Mammary epithelial cell (primary cell): ENCODE measurements at places on chromosomes 11 and 22. TPM values are rescaled to one million over a fixed set of nuclear protein-coding genes. Genes with fewer than 3 reads are reported as not detected.

The SMCO4 gene
- total RNA-seq = 2.2 TPM

The RHOD gene
- total RNA-seq = 176 TPM

The CSF2RB gene
- not detected in 2 replicates for total RNA-seq

The TTC9C gene
- 25.0 TPM for total RNA-seq

The TSSK2 gene
- not detected for total RNA-seq

The MS4A4A gene
- not detected in 2 replicates for total RNA-seq

The MUC6 gene
- total RNA-seq = under 0.01 TPM

GRCh38 chr22:45496451-45496941 lies 6.2 kb upstream of the FBLN1 start:
- no peak for DNase-seq

DNA sequence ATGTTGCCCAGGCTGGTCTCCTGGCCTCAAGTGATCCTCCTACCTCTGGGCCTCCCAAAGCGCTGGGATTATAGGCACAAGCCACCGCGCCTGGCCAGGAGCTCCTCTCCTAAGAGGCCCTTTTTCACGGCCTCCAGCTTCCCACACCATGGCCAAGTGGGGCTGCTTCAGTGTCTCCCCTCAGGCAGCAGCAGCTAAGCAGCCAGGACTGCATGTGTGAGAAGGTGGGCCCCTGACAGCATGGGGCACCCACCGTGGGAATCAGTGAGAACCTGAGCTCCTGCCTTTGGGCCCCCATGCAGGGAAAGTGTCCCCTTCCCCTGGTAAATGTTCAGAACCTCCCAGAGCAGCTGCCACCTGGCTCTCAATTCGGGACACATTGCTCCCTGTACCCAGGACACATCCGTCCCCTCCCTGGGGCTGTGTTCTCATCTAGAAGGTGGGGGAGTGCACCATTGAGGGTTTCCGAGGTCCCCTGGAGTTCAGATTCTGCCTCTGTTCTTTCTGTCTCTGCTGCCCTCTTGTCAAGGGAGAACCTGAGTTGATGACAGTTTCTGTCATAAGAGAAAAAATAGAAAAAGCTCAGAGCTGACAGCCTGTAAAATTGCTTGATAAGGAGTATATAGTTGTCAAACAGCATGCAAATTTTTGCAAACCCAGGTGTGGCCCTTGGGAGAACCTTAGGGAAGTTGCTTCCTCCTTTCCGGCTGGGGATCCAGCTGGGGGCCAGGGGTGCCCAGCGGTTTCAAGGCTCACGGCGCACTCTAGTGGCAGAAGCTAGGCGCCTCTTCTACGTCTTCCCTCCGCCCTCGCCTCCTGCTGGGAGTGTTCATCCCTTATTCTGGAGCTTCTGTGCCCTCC lies 29.7 kb downstream of the FAM83F start:
- peak; percentile 35 for DNase-seq

DNA sequence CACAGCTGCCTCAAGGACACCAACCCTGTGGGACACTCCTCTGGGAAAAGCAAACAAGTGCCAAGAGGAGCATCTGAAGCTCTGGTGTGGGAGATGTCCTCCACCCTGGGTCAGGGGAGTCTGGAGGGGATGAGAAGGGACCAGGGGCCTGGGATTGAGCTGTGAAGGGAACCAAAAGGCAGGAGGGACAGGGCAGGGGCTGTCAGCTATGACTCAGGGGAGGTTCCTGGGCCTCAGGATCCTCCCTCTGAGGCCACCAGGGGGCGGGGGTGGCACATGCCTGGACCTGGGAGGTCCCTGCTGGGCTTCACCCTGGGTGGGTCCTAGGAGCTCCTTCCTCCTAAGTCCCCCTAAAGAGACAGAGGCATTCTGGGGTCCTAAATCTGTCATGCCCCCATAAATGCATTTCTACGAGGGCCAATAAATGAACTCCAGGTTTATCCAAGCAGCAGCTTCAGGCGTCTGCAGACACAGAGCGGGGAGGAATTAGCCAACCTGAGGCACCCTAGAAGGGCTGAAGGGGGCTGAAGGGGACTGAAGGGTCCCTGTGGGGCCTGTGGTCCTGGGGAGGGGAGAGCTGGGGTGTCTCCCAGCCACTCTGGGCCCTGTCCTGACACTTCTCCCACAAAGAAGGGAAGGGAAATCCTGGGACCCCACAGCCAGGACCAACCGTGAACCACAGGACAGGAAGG lies 31.9 kb upstream of the IGLL5 start:
- DNase-seq = no peak

DNA sequence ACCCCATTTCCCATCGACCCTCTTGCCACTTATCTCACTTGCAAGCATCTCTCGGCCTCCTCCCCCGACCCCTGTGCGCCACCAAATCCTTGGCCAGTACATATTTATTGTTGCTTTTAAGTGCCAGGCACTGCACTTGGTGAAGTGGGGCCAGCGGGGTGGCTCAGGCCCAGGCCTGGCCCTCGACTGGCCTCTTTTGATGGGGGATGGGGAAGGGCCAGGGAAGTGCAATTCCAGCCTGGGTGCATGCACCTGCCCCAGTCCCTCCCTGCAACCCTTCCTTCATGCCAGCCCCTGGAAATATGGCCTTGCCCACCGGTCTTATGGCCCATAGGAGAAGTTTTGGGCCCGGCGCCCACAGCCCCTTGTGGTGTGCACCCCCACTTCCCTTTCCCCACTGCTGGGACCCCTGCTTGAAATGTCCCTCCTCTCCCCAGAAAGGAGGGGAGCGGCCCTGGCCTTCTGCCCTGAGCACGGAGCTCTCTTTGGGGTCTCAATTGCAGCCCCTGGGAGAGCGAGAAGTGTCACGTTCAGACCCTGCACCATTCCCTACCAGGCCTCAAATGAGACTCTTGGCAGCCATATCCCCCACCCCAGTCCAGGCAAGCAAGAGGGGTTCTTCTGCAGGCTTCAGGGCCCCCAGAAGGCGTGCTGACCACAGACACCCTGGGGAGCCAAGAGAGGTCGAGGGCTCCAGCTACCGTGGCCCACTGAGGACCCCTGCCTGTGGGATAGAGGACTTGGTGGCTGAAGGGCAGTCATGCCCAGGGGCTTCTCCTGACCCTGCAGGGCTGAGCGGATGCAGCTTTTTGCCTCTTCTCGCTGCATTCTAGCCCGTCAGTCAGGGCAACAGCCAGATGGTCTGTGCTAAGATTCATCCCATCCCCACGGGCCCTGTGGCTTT lies 961 bp downstream of the SUSD2 start:
- no peak for DNase-seq

- DNase-seq = no peak
Measured at GRCh38 chr22:43256976-43257545, 70.1 kb upstream of the TTLL12 start.

DNA sequence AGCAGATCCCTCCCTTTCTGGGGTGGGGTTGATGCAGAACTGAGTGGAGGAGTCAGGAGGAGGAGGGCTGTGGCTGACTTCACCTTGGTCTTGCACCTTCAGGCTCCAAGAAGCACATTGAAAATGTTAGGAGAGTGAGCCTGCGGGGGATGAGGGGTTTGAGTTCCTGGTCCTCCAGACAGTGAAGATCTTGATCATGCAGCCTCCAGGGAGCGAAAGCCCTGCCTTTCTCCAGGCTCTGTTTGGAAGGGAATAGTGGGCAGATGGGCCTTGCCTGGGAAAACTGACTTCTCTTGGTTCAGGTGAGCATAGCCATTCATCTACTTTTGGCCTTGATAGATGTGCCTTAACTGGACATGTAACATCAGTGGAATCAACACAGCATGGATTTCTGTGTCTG lies 267.6 kb upstream of the B3GAT1 start:
- no peak for DNase-seq

DNA sequence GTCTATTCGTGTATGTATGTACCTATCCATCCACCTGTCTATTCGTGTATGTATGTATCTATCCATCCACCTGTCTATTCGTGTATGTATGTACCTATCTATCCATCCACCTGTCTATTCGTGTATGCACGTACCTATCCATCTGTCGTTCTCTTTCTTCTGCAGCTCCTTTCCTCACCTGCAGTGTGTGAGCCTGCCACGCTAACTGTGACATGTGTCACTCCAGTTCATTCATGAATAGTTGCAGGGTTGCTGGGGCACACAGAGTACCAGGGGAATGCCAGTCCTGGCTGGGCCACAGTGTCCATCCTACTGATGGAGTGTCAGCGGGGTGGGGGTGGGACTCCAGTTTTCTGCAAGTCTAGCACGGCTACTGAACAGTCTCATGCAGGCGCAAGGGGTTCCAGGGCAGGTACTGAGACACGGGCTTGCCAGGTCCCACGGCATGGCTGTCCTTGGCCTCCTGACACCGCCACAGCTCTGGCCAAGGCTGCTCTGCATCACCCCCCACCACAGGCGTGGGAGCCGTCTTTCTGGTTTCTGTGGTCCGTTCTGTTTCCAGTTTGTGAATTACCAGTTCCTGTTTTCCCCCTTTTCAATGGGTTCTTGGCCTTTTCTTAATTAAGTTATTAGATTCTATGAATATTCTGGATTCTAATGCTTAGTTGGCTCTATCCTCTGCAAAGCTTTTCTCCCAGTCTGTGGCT lies 88.8 kb upstream of the CLDN5 start:
- DNase-seq = no peak

GRCh38 chr11:87463486-87464102 lies 425.9 kb downstream of the TMEM135 start:
- peak; percentile 54 for DNase-seq

DNA sequence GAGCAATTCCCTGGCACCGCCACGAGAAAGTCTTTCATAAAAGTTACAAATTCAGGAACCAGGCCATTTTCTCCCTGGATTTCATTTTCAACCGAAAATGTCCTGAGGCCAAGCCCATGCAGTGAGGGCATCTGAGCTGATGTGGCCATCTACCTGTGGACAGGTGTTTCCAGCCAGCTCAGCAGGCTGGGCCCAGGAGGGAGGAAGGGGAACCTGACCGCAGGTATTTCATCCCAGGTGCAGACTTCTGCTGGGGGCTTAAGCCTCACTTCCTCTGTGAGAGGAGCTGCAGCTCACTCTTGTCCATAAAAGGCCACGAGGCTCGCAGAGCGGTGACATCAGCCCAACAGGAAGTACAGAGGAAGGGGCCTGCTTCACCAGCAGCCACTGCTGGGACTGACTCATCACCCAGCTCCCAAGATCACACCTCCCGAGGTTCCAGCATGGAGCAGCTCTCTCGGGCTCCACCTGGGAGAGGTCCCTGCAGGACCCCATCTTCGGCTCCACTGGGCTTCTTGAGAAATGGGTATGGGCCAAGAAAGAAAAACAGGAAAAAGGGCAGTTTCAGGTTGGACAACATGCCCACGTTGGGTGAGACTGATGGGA lies 56.4 kb downstream of the MYH9 start:
- peak; percentile 97 for DNase-seq

GRCh38 chr22:30186510-30186909 lies 60.0 kb downstream of the LIF start:
- no peak for DNase-seq

- DNase-seq = no peak
Measured at GRCh38 chr11:26227883-26228502, 103.9 kb upstream of the ANO3 start.

DNA sequence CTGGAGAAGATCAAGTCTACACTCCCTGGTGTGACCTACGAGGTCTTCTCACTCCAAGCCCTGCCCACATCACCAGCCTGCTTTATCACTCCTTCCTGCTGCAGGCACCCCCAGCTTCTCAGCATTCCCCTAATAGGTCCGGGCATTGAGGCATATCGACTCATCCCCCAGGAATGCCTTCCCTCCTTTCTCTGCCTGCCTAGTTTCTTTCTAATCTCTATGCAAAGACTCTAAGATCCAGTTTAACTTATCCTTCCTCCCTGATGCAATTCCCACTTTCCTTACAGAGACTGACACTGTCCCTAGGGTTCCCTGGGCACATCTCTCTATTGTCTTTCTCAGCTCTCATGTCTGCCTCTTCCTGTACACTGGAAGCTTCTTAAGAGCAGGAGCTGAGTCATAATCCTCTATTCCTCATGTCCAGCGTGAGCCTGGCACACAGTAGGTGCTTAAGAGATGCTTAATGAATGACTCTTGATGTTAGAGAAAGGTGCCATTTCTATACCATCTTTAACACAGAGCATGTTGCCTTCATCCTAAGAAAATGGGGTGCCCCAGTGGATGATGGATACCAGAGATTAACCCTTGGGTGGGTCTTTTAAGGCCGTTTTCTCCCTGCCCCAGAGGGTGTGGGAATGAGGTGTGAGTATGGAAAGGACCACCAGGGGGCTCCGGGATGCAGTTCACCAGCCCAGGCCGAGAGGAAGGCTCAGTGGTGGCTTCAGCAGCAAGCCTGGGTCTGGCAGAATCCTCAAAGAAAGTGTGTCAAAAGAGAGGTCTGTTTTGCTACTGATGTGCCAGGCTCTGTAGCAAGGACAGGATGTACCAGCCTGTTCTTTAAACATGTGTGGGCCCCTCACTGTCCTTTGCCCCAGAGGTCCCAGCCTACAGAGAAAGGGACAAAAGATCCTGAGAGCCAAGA lies 34.7 kb downstream of the PARVA start:
- peak; percentile 86 for DNase-seq

- DNase-seq = no peak
Measured at GRCh38 chr11:22193348-22194051, 615 bp downstream of the ANO5 start.

DNA sequence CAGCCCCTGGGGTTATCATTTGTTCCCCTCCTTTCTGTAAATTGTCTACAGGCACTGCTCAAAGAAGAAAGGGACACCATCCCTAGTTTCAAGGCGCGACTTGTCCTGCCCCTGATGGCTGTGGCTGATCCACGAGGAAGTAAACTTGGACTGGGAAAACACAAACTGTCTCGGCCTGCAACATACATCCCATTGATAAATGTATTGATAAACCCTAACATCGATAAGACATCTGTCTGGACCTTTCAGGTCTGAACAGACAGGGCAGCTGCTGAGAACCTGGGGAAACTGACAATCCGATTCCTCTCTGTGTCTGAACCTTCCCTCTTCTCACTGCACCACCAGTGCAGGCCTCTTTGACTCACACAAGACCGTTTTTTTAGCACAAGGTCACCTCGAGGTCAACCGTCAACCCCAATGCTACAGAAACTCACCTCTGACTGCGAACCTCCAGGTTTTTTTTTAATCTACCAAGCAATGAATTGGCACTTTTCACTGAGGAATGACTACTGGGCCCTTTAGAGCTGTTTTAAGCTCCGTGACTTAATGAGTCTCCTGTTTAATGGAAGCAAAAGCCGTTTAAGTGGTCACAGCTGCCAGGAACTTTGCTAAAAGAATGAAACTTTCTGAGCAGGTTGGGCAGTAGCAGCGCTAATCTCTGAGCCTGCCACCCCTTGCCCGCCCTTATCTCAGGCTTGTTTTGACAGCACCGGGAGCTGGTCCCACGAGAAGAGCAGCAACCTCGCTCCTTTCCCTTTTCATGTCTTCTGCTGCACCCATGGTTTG lies 203.8 kb upstream of the TMEM45B start:
- DNase-seq = peak; percentile 28

GRCh38 chr11:10325277-10326011 lies 20.6 kb downstream of the ADM start:
- no peak for DNase-seq

- no peak for DNase-seq
Measured at GRCh38 chr22:38569181-38569971, 607 bp downstream of the DMC1 start.

DNA sequence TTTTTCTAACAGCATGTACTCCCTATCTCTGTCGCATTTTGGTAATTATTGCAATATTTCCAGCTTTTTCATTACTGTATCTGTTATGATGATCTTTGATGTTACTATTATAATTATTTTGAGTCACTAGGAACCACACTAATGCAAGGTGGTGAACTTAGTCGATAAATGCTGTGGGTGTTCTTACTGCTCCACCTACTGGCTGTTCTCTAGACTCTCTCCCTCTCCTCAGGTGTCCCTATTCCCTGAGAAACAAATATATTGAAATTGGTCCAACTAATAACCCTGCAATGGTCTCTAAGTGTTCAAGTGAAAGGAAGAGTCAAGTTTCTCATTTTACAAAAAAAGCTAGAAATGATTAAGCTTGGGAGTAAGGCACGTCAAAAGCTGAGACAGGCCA lies 10.5 kb downstream of the ARL14EP start:
- peak; percentile 19 for DNase-seq

- no peak for DNase-seq
Measured at GRCh38 chr11:111351374-111352055, 27.6 kb downstream of the POU2AF1 start.
